ENCODE measurements at places on chromosomes 4 and X.

DNA sequence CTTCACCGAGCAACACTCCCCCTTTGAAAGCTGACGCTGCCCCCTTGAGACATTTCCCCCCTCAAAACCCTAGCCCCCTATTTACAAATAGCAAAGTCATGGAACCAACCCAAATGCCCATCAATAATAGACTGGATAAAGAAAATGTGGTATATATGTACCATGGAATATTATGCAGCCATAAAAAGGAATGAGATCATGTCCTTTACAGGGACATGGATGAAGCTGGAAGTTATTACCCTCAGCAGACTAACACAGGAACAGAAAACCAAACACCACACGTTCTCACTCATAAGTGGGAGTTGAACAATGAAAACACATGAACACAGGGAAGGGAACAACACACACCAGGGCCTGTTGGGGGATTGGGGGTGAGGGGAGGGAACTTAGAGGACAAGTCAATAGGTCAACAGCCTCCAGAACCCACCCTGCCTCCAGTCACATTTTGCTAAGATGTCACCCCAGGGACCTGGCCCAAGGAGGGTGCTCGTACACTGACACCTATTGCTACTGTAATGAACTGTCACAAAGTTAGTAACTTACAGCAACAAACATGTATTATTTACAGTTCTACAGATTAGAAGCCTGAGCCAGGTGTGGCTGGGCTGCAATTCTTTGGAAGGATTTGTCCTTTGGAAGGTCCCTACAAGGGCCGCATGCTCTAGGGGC, 20.6 kb downstream of the SCD5 start:
- no peak for DNase-seq

GRCh38 chr4:156571146-156571545, 400.5 kb downstream of the PDGFC start:
- DNase-seq = no peak

- no peak for DNase-seq
These were observed 402 bp upstream of the UPRT start for GRCh38 chrX:75273483-75273882.

- no peak for DNase-seq
These were observed 46.9 kb upstream of the TAB3 start for GRCh38 chrX:30935985-30936384.

- DNase-seq = no peak
These were observed 87.5 kb downstream of the NSUN7 start for GRCh38 chr4:40837094-40837870.

DNA sequence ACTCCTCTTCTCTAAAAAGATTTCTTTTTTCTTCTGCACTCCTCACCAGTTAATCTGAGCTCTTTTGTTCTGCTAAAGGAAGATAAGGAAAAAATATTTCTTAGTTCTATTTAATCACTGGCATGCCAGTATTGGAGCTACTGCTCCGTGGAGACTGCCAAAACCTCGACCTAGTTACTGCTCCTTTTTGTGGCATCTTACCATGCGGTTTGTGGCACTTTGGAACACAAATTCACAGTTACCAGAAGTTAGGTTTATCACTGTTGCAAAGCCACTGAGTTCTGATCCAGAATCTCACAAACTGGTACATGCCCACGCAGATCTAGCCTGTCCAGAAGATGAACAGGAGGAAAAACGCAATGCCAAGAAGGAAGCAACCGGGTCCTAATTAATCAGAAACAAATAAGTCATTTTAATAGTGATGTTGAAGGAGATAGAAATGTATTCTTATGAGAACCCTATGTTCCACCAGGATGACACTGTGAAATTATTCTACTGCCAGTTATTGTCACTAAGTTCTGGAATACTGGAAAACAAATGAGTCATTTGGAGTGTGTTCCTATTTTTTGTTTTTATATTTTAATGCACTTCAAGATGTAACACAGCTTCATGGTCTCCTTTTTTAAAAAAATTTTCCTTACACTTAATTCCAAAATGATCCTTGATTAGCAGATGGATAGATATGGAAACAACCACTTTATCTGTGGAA, 106.7 kb upstream of the GK2 start:
- DNase-seq = no peak

DNA sequence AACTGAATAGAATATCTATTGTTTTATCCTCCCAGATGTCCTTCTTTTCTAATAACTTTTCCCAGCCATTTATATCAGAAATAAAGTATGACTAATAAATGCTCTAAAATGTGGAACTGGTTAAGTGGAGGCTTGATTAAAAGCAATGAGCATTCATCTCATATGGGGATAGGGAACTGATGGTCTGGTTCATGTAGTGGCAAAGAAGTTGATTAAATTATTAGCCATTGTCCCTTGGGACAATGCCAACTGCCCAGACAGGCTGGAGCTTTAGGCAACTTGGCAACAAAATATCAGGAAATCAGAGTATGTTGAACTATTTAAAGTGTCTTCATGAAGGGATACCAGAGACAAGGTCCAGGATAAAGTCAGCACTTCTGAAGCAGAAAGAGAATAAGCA, 24.2 kb downstream of the TRO start:
- no peak for DNase-seq

GRCh38 chr4:158849681-158850080, 80.9 kb downstream of the FNIP2 start:
- no peak for DNase-seq

GRCh38 chr4:84814094-84814750, 152.3 kb downstream of the WDFY3 start:
- no peak for DNase-seq

- DNase-seq = no peak
These were observed 30.5 kb upstream of the ENPP6 start for GRCh38 chr4:184248216-184248615.

- DNase-seq = no peak
These were observed 226.1 kb downstream of the ANKRD50 start for GRCh38 chr4:124486423-124486822.

All from activated CD8-positive, alpha-beta memory T cell treated with anti-CD3 and anti-CD28 coated beads for 4 hours (primary cell).